Heart right ventricle (tissue), 16 donors: ENCODE measurements at places on chromosomes 7 and 10. TPM values are rescaled to one million over a fixed set of nuclear protein-coding genes. Genes with fewer than 3 reads are reported as not detected.

SLIT1 gene
- 0.07 TPM for total RNA-seq

- H3K36me3 ChIP-seq: no peaks in the 10 kb centered on the region
- no peaks in the 10 kb centered on the region for H3K4me1 ChIP-seq
- H3K27me3 ChIP-seq: no peaks in the 10 kb centered on the region
- no peak overlapping the region for H3K4me3 ChIP-seq
- DNase-seq: no peak
Measured at GRCh38 chr10:85946713-85947326, 419.8 kb downstream of the GRID1 start.

DNA sequence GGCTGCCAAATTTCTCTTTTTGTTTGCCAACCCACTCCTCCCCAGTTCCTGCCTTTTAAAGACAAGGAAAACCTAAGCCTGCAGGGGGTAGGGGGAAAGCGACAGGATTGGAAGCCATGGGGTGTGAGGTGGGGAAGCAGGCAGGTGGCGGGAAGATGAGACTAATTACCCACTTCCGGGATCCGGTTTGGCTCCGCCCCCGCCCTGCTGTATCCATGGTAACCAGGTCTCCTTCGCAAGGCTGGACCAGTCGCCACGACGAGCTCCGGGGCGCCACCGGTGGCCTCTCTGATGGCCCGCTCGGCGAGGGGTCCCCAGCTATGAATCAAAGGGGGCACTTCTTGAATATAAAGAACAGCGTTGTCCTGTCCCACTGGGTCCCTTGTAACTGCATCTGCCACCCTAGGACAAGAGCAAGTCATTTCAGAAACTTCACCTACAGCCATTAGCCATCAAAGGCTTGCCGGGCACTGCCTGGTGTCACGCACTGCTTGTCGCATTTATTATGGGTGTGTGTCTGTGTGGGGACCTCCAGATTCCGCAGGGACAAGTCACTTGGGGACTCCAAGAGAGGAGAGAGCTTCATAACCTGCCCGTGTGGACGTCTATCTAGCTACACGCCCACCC, 55.4 kb upstream of the LMTK2 start:
- H3K27ac ChIP-seq: no peak overlapping the region
- DNase-seq: no peak
- no peaks in the 10 kb centered on the region for H3K4me1 ChIP-seq
- no peak overlapping the region for H3K4me3 ChIP-seq
- H3K36me3 ChIP-seq: no peaks in the 10 kb centered on the region

GRCh38 chr7:73556208-73557107, 1.0 kb downstream of the BCL7B start:
- peaks cover 3% of the 10 kb centered on the region for H3K4me1 ChIP-seq
- DNase-seq: no peak
- peak overlapping the region; percentile 96 for H3K27ac ChIP-seq

DNA sequence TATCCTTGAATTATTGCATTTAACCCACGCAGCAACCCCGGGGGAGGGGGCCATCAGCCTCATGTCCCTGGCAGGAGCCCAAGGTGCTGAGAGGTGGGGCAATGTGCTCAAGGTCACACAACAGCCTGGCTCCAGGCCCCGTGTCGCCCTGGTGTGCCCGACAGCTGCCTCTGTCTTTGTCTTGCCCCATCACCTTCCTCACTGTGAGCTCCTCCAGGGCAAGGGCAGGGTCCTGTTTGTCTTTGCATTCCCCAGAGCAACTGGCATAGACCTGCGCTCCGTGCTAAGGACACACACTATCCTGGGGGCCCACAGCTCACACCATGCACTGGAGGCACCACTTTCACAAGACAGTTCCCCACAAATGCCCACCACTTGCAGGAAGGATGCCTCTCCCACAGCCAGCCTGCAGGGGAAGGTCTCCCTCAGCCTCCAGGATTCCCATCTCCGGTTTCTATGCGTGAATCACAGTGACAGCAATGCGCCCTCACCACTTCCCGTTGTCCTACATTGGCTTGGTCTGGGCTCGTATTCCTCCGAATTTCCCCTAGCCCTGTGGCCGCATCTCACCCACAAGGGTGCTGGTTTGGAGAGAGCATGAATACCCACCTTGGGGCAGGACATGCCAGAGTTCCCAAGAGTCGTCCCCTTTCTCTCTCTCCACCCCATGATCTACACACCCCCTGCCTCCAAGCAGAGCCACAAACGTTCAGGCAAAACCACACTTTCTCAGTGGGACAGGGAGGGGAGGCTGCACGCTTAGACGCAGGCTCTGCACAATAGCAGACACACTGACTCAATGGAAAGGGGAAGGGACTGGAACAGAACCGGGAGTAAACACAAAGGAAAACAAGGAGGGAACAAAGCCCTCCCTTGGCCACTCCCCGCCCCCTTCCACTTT, 10.3 kb downstream of the ITPRIP start:
- no peaks in the 10 kb centered on the region for H3K36me3 ChIP-seq
- no peaks in the 10 kb centered on the region for H3K27me3 ChIP-seq
- peak overlapping the region; percentile 99 for H3K27ac ChIP-seq
- peaks cover 100% of the 10 kb centered on the region for H3K4me1 ChIP-seq
- peak; percentile 66 for DNase-seq

DNA sequence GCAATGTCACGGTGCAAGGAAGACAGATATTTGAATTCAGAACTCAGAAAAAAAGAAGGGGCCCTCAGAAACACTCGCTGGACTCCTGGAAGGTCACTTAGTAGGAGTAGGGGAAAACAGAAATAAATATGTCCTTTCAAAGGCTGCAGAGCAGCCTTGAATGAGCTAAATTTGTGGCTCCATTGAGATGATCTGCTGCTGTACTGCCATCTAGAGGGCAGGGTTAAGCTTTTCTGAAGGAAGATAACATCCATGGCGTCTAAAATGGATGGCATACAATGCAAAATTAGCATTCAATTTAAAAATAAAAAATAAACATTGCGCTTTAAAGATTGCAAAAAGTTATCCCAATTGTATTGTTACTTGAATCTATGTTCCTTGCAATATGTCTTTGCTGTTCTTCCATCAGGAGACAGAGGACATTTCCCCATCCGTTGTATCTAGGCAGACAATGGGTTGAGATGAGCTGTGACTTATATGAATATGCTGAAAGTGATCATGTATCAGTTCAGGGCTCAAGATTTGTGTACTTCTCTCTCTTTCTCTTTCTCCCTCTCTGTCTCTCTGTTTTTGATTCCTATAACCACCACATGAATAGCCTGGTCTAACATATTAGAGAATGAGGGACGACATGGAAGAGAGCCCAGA, 642.2 kb downstream of the SH2D4B start:
- H3K27me3 ChIP-seq: no peaks in the 10 kb centered on the region
- H3K27ac ChIP-seq: no peak overlapping the region
- H3K4me1 ChIP-seq: no peaks in the 10 kb centered on the region
- H3K4me3 ChIP-seq: no peak overlapping the region
- no peaks in the 10 kb centered on the region for H3K36me3 ChIP-seq

CAMK1D gene
- total RNA-seq: 2.7 TPM

SEMA3D gene
- 0.49 TPM for total RNA-seq

DNA sequence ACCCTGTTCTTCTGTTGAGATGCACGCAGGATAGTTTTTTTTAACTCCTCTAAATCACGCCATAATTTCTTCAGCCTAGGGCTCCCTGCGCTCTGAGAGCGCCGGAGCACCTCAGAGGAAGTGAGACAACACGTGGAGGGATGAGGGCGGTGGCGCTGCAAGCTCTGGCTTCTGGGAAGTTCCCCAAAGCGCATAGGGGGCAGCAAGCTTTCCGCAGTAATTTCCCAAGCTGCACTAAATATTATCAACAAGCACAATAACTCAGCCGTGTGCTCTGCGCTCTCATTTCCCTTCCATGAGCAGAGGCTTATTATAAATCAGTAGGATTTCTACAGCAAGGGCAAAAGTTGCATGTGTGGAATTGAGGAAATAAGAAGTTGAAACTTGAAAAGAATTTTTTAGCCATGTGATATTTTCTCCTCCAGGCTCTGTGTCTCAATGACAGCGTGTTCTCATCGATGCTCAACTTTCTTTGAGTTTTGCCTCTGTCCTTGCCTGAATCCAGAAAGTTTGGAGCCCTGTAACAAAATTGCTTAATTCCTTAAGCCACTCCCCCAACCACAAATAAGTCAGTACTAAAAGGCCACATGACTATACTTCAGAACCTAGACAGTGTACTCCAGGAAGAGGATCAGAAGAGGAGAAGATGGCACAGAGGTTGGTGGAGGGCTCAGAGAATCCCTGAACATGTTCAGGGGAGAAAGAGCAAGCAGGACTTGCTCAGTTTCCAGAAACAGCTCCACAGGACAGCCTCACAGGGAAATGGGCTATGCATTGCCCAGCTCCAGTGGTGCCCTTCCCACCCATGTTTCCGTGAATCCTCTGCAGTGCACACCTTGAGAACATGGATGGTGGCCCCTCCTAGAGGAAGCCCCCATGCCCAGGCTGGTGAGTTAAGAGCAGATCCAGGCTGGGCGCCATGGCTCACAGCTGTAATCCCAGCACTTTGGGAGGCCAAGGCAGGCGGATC, 221.5 kb upstream of the GHITM start:
- H3K4me1 ChIP-seq: no peaks in the 10 kb centered on the region
- H3K27me3 ChIP-seq: no peaks in the 10 kb centered on the region
- peak; percentile 19 for DNase-seq
- H3K36me3 ChIP-seq: no peaks in the 10 kb centered on the region
- no peak overlapping the region for H3K27ac ChIP-seq
- H3K4me3 ChIP-seq: no peak overlapping the region

NPTX2 gene
- 11.1 TPM for total RNA-seq

WDFY4 gene
- total RNA-seq: 0.66 TPM

TFEC gene
- total RNA-seq: 1.6 TPM
